H7 (cell line): ENCODE measurements at places on chromosomes 3 and 15. TPM values are rescaled to one million over a fixed set of nuclear protein-coding genes. Genes with fewer than 3 reads are reported as not detected.

GRCh38 chr3:184927796-184928315, 115.9 kb downstream of the VPS8 start:
- DNase-seq, result no peak

GRCh38 chr3:186895406-186895805, 34.9 kb upstream of the ST6GAL1 start:
- DNase-seq, result no peak

The GPR62 gene
- 0.14 TPM in 1 of 2 replicates, not detected in the other for total RNA-seq

DNA sequence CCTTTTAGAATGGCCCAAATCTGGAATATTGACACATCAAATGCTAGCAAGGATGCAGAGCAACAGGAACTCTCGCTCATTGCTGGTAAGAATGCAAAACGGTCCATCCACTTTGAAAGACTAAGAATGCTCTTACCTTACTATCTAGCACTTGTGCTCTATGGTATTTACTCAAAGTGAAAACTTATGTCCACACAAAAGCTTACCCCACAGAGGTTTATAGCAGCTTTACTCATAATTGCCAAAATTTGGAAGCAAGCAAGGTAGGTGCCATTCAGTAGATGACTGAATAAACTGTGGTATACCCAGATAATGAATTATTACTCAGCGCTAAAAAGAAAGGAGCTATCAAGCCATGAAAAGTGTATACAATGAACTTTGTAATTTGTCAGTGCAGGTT, 96.4 kb downstream of the CTNNB1 start:
- no peak for DNase-seq

DNA sequence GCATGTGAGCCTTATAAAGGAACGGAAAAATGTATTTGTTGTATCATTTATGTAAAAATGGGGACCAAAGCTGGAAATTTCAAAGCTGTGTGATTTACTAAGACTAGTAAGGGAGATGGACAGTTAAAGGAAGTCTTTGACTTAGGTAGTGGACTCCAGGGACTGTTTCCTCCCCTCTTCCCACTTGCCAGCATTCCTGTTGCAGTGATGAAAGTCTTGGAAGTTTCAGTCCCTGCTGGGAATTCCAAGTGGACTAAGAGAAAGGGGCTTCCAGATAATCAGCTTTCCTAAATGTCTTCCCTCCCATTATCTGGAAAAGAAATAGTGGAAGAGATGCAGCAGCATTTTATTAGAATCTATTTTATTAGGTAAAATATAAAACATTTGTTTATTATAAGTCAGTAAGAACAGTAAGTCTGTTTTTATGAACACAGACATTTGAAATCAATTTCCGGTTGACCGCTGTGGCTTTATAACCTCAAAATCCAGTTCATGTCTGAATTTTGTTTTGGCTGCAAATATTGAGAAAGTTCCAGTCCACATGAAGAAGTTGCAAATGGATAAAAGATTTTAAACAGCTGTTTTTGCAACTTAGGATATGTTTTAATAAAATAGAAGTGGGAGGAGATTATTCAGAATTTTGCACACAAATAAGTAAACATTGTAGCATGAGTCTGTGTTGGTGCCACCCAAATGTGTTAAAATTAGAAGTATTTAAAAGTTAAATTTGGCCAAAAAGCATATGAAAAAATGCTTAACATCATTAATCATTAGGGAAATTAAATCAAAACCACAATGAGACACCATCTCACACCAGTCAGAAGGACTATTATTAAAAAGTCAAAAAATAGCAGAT, 141.8 kb downstream of the IL20RB start:
- DNase-seq, result no peak

DNA sequence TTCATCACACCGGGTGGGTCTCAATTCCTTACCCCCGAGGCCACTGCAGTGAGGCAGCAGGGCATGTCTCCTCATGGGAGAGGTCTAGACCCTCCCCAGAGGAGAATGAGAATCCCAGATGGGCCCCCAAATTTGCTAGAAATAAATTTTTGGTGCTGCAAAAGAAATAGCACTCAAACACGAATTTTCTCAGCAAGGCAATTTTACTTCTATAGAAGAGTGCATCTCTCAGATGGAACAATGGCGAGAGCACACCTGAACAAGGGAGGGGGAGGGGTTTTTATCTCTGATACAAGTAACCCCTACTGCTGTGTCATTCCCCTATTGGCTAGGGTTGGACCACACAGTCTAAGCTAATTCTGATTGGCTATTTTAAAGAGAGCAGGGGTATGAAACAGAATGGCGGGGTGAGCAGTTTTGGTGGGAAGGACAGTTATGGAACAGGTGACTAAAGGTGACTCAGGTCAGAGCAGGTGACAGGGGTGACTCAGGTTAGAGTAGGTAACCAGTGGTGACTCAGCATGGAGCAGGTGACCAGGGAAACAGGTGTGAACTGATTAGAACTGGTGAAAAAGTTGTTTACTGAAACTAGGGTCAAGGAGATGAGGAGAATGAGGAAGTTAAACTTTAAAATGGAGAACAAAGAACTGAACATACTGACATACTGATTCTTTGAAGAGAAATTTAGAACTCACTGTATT, 93.0 kb upstream of the WNT7A start:
- no peak for DNase-seq

The EXD1 gene
- total RNA-seq, result 0.22 and 0.73 TPM in 2 replicates

DNA sequence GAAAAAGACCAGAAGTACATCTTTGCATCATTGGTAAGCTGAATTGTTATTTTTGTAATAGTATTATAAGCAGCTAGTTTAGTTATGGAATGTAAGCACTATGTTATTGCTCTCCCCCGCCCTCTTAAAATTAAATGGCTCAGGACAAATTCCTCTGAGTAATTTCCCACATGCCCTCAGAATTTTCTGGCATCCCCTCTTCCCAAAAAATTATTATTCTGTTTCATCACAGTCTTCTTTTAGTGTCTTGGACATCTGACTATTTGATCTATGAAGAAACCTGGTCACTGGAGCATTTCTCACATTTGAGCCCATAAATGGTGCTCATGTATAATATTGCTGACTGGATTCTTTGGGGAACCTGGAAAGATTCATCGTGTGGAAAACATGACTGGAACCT, 68.3 kb downstream of the KLHL25 start:
- no peak for DNase-seq
